Left renal pelvis (tissue), 4 donors: ENCODE measurements at places on chromosomes 16 and 17.

- DNase-seq = no peak
These were observed 1847.5 kb downstream of the TP53TG3F start for GRCh38 chr16:35306915-35307314.

DNA sequence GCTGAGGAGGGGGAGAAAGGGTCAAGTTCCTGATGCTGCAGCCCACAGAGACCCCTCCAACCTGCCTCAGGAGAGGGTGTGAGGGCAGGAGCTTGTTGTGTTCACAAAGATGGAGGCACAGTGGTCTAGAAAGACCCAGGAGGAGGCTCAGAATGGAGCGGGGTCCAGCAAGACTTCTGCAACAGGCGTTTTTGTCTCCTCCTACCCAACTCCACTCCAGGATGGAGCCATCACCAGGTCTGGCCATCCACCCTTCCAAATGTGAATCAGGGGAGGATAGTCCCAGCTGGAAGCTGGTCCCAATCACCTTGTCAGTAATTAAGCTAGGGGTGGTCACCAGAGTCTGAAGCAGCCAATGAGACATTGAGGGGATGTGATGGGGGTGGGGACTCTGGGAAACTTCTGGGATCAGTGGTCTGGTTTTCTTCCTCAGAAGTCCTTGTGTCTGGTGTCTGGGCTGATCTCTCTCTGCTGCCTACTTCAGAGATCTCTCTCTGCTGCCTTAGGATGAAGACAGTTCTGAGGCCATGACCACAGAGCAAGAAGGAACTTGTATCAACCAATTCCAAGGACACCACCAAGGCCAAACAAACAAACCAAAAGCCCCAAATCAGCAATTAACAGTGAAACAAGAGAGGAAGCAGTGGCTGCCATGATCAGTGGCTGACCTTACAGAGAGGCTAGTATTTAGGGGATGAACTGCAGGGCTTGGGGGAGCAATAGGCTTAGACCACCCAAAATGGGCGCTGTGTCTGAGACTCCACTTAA, 14.5 kb downstream of the CD300LB start:
- no peak for DNase-seq

- peak; percentile 14 for DNase-seq
These were observed 383.1 kb downstream of the KCNJ2 start for GRCh38 chr17:70552230-70552981.

DNA sequence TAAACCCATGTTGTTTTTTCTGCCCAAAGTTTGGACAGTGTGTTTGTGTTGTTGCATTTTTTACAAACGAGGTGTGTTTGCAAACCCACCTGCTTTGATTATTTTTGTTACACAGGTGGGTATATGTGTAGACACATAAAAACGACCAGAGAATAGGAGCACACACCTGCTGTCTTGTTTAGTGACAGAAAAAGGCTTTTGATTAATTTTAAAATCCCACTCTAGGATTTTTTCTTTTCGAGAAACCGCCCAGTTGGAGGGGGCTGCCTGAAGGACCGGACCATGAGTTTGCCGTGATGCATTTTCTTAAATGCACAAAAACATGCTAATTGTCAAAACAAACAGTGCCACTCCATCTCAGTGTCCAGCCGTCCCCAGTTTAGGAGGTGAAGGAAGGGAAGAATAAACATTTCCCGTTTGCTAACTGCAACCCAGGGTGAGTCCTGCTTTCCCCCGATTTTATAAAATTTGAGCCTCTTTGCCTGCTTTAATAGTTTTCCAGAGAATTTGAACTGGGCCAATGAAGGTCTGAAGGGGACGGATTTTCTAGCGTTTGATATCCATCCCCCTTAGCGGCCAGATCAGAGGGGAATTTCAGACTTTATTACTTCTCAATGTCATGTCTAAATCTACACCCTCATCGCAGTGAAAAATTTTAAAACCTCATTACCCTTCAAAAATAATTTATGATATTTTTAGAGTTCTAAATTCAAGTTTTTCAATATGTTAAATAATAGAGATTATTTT, 3.2 kb downstream of the FOXC2 start:
- no peak for DNase-seq

DNA sequence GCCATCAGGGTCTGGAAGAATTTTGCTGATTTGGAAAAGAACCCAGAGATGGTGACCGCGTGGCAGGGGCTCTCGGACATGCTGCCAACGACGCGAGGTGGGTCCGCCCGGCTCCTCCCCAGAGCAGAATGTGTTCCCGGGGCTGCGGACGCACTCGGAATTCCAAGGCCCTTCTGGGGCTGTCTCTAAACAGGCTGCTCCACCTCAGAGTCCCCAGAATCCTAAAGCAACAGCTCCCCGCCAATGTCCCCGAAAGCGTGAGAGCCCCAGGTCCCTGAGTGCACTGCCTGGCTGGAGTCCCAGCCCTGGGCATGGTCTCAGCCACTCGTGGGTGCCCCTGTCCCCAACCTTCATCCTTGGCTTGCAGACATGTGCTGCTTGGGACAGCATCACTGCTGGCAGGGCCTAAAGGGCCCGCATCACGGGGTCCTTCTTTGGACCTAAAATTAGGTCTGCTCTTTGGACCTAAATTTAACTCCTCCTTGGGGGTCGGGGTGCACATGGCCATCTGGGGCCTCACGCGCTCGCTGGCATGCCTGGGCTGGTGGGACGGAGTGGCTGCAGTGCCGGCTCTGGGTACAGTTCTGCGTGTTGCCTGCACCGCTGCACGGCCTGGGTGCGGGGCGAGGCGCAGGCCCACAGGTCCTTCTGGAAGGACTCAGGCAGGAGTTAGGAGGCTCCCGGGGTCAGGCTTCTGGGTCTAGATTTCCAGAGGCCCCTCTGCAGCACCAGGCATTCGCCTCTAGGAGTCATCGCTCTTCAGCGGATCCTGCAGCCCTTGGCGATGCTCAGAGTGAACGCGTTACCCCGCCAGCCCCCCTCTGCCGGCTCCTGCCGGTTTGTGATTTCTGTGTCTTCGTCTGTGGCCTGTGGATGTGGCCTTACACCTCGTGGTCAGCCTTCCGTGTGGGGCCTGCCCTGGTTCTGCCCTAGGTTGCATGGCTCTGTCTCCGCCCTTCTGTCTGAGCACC, 41.9 kb upstream of the CHMP6 start:
- DNase-seq = no peak

DNA sequence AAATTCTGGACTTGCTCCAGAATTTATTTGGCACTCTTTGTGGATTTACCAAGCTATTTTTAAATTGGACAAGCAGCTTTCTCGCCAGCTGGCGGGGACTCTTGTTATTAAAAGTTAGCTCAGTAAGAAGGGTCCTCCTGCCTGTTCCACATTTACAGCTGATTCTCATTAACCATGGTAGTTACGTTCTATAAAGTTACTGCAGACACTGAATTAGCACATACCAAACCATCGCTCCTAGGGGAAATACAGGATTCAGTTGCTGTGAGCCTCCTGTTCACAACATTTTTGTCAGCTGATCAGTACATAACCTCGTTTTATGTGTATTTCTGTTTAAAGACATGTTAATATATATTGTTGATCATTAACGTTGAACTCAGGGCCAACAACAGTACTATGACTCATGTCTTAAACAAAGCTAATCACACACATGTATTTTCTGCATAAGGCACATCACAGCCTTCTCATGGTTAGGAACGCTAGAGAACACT, 4.2 kb downstream of the LDAF1 start:
- no peak for DNase-seq

DNA sequence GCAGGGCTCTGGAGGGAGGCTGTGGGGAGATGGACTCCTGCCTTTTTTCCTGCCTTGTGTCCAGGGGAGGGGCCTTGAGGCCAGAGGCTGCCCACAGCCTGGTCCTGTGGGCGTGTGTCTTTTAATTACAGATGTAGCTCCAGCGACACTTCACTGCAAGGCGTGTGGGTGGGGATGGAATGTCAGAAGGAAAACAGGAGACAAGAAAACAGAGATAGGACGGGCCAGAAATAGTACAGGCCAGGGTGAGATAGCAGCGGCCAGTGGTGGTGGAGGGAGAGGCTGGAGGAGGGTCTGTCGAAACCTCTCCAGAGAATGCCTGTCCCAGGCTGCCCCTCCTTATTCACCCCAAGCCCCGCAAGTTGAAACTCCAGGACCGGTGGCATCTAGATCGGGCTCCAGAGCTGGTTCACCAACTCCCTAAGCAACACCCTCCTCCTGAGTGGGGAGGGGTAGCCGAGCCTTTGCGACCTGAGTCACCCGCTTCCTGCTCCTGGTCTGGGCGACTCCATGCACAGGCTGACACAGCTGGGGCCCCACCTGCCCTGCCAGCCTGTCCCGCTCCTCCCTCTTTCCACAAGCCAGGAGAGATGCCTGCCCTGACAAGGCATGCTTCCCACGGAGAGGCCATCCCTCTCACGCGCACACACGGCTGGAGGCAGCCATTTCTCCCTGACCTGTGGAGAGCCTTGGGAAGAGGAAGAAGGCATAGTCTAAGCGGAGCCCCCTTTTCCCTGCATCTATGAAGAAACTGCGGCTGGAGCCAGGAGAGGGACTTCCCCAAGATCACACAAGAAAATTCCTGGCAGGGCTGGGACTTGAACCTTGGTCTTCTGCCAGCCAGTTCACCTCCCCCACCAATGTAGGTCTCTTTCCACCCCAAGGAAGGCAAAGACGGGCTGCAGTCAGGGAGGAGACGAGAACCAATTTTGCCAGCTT, 6.6 kb upstream of the JUP start:
- DNase-seq = peak; percentile 55

DNA sequence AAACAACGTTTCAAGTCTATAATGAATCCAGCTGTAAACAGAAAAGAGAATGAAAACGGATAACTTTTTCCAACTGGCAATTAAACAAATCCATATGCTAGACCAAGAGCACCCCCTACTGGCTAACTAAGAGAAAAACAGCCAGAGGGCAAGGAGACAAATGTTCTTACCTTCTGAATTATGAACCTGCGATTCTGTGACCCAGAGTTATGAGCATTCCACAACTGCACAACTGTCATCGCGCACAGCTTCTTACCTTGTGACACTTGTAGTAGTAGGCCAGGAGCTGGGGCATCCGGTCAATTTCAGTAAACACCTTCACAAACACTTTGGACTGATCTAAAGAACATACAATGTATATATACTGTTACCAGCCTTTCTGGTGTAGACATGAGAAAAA, 18.6 kb downstream of the COG7 start:
- DNase-seq = no peak

DNA sequence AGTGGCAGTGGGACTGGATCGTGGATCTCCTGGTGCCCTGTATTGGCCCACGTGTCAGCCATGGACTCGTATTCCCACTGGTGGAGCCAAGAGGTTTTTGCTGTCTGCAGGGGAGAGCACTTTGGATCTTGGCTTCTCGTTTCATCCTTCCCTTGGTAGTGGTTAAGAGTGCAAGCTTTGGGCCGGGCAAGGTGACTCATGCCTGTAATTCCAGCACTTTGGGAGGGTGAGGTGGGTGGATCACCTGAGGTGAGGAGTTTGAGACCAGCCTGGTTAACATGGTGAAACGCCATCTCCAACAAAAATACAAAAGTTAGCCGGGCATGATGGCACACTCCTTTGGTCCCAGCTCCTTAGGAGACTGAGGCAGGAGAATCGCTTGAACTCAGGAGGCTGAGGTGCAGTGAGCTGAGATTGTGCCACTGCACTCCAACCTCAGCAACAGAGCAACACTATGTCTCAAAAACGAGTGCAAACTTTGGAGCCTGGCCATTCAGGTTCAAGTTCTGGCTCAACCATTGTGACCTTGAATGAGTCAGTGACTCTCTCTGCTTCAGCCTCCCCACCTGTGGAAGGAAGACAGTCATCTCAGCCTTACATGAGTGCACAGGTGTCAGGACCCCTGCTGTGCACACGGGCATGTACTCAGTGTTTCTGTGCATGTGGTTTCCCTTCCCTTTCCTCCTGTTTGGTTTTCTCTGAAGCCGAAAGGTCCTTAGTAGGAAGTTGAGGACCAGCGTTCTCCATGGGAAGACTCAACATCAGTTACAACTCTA, 57.4 kb downstream of the PLCG2 start:
- DNase-seq = no peak

DNA sequence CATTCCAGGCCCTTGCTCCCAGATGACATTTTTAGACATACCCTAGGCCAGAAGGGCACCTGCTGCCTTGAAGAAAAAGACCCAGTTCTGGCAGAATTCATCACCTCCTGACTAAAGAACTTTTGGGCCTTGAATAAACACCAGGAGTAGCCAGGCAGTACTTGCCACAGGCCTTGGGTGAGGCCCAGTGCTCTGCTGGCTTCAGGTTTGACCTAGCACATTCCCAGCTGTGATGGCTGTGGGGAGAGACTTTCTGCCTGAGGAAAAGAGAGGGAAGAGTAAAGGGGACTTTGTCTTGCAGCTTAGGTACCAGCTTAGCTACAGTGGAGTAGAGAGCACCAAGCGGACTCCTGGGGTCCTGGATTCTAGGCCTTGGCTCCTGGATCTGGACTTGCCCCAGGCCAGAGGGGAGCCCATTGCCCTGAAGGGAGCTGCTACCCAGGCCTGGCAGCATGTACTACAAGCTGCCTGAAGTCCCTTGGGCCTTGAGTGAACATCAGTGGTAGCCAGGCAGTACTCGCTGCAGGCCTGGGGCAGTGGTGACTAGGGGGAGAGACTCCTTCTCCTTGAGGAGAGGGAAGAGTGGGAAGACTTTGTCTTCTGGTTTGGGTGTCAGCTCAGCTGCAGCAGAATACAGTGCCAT, 44.3 kb downstream of the ABCA8 start:
- no peak for DNase-seq

- no peak for DNase-seq
These were observed 5.4 kb downstream of the NXPH3 start for GRCh38 chr17:49580981-49581647.

- DNase-seq = peak; percentile 22
These were observed 88.1 kb upstream of the ASIC2 start for GRCh38 chr17:33381201-33381600.

GRCh38 chr16:86960266-86960665, 356.9 kb downstream of the C16orf95 start:
- no peak for DNase-seq

DNA sequence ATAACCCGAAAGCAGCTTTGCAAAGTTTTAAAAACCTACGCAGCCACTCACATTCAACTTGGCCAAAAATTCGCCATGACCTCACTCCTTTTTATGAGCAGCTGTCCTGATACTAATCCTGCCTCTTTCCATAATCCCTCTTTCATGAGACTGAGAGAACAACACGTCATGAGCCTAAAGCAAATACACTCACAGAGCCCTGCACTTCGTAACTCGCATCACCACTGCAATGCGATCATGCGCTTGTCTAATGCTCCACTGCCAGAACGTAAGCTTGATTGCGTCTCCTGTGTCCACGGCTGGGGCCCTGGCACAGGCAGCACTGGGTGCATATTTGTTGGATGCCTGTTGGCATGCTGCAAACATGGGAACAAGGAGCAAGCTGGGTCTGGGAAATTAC, 36.2 kb downstream of the CDRT4 start:
- DNase-seq = no peak

- DNase-seq = no peak
These were observed 28.6 kb downstream of the PMP22 start for GRCh38 chr17:15236281-15237105.
